ENCODE measurements at places on chromosomes 5 and 9.

- DNase-seq = no peak
Observed at GRCh38 chr9:109134167-109134578, 14.4 kb upstream of the TMEM245 start.

- DNase-seq = no peak
Observed at GRCh38 chr5:170421826-170422225, 32.7 kb upstream of the KCNMB1 start.

DNA sequence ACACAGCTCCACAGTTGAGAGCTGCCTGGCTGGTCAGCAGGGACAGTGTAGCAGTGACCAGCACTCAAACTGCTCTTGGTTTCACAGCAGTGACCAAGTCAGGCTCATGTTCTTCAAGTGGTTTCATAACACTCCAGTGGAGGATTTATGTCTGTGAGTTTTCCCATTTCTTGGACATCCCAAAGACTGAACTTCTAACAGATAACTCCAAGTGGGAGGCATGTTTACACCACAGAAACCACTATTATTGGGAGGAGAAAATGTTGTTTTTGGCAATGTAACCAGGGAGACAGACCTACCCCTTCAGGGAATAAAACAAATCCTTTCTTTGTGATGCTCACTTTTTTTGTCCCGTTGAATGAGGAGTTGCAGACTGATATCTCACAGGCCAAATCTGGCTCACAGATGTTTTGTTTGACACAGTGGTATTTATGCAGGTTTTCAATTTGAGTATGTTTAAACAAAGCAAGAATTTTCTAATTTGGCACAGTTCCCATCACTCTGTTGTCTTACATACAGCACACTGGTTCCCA is 141.5 kb downstream of the RMI1 start:
- no peak for DNase-seq

- DNase-seq = no peak
Observed at GRCh38 chr9:112849363-112849922, 41.2 kb downstream of the SLC46A2 start.

GRCh38 chr9:111953444-111953843 is 56.8 kb downstream of the UGCG start:
- no peak for DNase-seq

DNA sequence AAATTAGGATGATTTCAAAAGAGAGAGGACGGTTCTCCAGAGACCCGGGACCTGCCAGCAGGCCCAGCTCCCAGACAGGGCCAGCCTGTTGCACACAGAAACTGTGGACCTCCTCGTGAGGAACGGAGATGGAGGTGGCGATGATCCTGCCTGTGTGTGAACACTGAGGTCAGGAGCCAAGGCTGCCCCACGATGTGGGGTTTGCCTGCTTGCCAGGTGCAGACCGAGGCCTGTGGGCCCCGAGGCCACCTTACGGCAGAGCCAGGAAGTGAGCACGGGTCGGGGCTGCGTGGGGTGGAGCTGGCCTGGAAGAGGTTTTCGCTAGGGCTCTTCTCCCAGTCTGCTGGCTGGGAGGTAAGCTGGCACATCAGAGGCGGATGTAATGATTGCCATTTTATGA is 4.3 kb downstream of the FAM163B start:
- DNase-seq = no peak

DNA sequence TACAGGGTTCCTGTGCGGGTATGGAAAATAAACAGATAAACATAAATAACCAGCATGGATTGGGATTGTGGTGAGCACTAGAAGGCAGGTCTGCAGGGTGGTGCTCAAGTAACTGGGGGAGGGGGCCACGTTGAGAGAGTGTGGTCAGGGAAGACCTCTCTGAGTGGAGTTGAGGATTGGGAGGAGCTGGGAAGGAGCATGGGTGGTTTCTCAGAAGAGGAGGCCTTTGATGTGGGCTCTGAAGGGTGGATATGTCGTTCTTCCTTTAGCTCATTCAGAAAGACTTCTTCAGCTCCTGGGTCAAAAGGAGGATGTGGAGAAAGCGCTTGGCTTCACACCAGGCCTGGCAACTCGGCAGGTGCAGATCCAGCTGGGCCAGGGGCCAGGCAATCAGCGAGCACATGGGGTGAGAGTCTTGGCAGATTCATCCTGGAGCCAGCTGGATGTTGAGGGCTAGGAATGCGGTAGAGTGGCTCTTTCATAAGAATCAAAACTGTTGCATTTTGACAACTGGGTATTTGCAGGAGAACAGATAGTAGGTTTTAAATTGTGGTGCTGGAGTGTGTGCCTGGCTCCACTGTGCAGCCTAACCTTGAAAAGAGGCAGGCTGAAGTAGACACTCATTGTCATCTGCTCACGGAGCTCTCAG is 71.7 kb downstream of the PCSK5 start:
- DNase-seq = no peak

GRCh38 chr5:149938791-149939358 is 5.7 kb downstream of the PDE6A start:
- no peak for DNase-seq

GRCh38 chr9:93270976-93271375 is 87.0 kb downstream of the WNK2 start:
- no peak for DNase-seq

DNA sequence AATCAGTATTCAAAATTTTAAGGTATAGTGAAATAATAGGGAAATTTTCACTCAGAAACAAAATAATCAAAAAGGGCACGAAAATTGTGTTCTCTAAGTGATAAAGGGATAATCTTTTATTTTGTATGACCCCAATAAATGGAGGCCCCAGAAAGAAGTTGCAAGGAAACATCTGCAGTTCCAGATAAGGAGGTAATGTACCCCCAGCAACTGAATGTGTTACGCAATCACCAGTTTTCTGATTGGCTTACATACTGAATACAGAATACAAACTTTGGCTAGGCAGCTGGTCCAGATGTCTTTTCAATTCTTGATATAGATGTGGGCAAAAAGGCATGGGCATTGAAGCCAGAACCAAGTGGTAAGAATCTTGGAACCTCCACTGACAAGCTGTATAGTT is 1.7 kb upstream of the TOPORS start:
- DNase-seq = no peak

DNA sequence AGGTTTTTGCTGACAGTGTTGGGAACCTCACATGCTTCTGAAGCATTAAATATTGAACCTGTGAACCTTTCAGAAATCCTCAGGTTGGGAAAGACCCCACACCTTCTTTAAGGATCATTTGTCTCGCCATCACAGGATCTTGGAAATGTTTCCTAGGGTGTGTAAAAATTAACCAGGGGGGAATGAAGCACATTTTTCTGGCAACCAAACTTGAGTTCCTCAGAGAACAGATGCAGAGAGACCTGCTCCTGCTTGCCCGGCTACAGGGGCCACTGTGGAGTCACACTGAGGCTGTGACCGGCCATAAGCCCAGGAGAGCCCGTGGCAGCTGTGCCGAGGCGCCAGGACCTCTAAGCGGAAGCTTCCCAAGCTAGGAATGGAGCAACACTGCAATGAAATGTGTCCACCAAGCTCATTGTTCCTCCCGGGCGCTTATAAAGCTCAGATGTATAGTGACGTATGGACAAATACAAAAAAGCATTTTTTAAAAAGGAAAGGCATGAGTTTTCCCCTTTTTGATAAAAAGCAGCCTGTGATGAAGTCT is 7.7 kb downstream of the CXCL14 start:
- no peak for DNase-seq

DNA sequence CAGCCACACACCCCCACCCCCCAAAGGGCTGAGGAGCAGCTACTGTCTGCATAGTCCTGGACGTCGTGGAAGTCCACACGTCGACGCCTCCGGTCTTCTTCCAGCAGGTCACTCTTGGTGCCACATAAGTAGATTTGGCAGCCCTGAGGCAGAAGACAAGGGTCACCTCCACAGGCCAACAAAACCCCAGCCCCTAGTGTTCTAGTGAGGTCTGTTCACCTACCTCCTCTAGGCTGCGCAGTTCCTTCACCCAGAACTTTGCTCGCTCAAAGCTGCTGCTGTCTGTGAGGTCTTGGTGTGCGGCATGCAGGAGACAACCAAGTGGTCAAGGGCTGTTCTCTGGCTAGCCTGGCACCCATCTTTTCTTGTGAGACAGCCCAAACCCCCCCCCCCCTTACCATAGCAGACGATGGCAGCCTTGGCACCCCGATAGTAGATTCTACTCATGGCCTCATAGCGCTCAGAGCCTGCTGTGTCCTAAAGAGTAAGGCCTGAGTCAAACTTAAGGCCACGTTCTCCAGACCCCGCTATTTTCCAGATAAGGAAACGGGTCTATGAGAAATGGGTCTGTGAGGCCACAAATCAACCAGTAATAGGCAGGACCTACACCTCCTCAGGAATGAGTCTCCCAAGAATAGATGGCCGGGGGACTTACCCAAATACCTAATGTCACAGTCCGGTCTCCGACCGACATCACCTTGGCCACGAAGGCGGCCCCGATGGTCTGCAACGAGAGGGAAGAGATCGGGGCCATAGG is 987 bp downstream of the RAB24 start:
- DNase-seq = no peak

GRCh38 chr9:107046692-107047091 is 183.7 kb downstream of the ZNF462 start:
- DNase-seq = no peak

GRCh38 chr9:32787816-32788215 is 4.5 kb downstream of the TMEM215 start:
- DNase-seq = no peak

DNA sequence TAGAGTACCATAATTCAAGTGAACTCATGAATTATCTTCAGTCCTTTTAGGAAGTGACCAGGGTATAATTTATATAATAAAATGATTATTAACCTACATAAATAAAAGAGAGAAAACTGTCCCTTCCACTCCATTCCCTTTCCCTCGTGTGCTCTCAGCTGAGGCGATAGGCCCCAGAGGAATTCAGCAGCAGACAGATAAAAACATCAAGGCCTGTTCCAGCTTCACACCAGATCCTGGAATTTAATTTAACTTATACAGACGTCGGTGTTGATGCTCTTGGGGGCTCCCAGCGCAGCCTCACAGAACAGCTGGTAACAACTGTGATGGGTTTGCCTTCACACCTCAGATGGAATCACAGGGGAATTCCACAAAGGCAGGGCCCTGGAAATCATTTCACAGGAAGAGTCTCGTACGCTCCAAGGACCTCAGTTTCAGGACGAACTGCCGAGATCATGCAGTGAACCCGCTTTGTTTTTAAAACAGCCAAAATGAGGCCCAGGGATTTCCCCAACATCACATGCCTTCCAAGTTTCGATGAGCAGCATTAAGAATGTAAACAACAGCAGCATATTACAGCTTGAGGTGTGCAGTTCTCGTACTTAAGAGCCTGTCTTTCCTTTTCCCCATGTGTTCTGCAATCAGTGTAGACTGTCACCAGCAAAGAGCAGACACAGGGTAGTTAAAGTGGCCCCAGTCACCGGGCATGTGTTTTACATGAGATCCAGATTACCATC is 73.6 kb upstream of the ALDH1B1 start:
- peak; percentile 2 for DNase-seq

DNA sequence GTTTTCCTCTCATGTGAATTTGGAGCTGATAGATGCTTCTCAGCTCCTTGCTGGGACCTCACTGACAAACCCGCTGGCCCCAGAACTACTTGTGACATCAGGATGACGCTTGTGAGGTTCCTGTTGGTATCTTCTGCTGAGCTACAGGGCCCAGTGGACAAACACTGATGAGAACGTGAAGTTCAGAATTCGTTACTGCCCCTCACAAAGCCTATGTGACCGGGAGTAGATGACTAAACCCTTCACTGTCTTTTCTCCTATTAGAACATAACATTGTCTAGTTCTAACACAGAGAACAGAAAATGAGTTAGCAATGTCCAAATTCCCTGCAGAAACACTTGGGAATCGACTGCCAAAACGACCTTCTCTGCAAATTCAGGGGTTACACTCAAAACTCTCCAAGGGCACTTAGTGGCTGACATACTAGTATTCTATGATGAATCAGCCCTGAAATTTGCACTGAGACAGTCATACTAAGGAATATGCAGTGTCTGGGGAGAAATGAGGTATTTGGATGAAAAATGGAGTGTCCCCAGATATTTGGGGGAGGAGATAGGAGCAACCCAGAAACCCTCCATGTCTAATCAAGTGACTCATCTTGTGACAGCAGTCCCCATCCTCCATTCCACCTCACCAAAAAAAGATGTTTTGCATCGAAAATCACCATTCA is 143.2 kb upstream of the TRIM32 start:
- no peak for DNase-seq

DNA sequence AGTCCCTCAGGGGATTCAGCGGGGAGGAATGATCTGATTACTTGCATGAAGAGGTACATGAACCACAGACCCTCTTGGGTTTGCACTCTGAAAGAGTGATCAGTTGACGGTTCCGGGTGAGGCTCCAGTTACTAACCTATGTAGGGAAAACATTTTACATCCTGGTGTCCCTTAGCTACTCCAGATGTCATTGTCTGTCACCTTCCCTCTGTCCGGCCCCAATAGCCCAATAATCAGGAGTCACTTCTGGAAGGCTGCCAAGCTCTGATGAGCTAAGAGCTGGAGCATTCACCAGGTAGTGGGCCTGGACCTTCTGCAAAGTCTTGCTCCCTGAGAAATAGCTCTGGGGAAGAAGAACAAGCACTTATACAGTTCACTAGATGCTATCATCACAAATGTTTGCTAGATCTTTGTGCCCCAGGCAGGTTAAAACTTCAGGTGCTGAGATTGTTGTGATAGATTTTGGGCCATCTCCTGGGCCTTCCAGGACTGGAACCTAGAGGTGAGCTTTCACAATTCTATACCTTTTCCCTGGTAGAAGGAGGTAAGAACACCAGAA is 64.5 kb downstream of the ENTREP1 start:
- DNase-seq = no peak

DNA sequence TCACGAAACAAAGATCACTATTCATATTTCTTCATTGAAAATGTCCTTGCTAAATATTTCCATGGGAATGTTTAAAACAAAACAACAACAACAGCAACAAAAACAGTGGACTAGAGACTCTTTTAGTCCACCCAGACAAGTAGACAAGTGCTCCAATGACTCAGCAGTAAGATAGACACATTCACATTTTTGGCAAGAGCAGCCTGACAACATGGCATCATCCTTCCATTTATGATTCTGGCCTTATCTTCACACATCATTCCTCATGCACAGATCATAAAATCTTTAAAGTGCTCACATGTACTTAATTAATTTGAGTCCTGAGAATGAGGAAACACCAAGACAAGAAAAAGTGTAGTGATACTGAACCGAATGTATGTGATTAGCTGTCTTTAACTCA is 132.6 kb upstream of the PDE4D start:
- no peak for DNase-seq

DNA sequence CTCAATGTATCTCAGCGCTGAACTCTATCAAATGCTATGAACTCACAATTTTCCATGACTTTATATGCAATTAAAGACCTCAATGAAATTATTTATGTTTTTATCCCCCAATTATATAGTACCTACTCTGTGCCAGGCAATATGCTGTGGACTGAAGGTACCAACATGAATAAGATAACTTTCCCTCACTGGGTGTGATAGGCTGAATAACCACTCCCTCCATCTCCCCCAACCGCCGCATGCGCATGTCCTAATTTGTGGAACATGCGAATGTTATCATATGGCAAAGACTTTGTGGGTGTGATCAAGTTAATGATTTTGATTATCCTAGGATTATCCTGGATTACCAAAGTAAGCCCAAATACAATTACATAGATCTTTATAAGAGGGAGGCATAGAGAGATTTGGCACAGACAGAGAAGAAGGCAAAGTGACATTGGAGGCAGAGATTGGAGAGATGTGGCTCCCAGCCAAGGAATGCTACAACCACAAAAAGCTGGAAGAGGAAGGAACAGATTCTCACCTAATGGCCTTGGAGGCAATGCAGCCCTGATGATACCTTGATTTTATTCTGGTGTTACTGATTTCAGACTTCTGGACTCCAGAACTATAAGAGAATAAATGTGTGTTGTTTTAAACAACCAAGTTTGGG is 149.1 kb upstream of the VCAN start:
- no peak for DNase-seq

All from CD4-positive, alpha-beta T cell treated with Interleukin-21 for 1 hour (primary cell).